Right lobe of liver (tissue), 6 donors: ENCODE measurements at places on chromosomes 1 and 21. TPM values are rescaled to one million over a fixed set of nuclear protein-coding genes. Genes with fewer than 3 reads are reported as not detected.

Gene COL16A1
- 1.3 TPM for total RNA-seq

Gene FCRL5
- 0.61 TPM for total RNA-seq

Gene NGF
- 1.3 TPM for total RNA-seq

Gene CFAP45
- total RNA-seq = not detected

Gene SPATA45
- total RNA-seq = not detected

Gene NDUFS5
- 234 TPM for total RNA-seq

Gene AVPR1B
- total RNA-seq = not detected

Gene BATF3
- not detected for total RNA-seq

Gene OR2L5
- not detected for total RNA-seq

Gene GBP1
- 47.8 TPM for total RNA-seq

Gene SLC30A2
- total RNA-seq = not detected

Gene RNU1-4
- under 0.01 TPM for total RNA-seq

Gene C1orf226
- total RNA-seq = 32.7 TPM

Gene FAM3B
- 0.95 TPM for total RNA-seq

Gene FMO1
- total RNA-seq = 7.6 TPM

Gene ADGRL2
- total RNA-seq = 72.3 TPM

Gene SERPINC1
- 1,767 TPM for total RNA-seq

Gene TCHH
- total RNA-seq = not detected

Gene SNX7
- 11.2 TPM for total RNA-seq

Gene FCMR
- total RNA-seq = 1.4 TPM

Gene PTGFR
- 2.5 TPM for total RNA-seq

Gene RAB3B
- total RNA-seq = 0.11 TPM

Gene CHI3L2
- 0.19 TPM for total RNA-seq

Gene IRF6
- 33.9 TPM for total RNA-seq

Gene NRIP1
- total RNA-seq = 16.2 TPM

Gene ZNF648
- 0.79 TPM for total RNA-seq

Gene C2CD2
- total RNA-seq = 8.8 TPM

Gene CFHR1
- 1,157 TPM for total RNA-seq

Gene PTGER3
- not detected for total RNA-seq

Gene REN
- not detected for total RNA-seq

Gene PIK3C2B
- total RNA-seq = 10.3 TPM
